ENCODE measurements at places on chromosomes 13 and 19.

- DNase-seq, result no peak
Measured at GRCh38 chr19:44303320-44303719, 1.5 kb downstream of the ZNF235 start.

DNA sequence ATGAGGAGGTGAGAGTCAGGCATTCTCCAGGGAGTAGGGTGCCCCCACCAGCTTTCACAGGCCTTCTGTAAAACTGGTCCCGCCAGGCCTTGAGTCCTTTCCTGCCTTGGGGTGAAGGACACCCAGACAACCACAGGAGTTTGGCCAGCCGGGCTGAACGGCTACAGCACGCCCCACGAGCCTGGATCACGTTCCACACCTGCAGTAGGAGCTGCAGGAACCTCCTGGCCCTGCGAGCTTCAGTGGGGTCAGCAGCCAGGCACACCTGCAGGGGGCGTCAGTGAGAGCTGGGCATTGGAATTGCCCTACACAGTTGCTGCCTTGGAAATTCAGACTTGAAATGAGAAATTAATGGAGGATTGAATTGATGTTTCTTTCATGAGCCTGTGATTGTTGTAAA lies 45.7 kb downstream of the COL4A2 start:
- no peak for DNase-seq

GRCh38 chr19:3454656-3455392 lies 25.5 kb downstream of the SMIM24 start:
- DNase-seq, result no peak

- DNase-seq, result no peak
Measured at GRCh38 chr13:111919286-111919685, 147.7 kb upstream of the SOX1 start.

- no peak for DNase-seq
Measured at GRCh38 chr19:34985249-34986022, 14.7 kb upstream of the GRAMD1A start.

DNA sequence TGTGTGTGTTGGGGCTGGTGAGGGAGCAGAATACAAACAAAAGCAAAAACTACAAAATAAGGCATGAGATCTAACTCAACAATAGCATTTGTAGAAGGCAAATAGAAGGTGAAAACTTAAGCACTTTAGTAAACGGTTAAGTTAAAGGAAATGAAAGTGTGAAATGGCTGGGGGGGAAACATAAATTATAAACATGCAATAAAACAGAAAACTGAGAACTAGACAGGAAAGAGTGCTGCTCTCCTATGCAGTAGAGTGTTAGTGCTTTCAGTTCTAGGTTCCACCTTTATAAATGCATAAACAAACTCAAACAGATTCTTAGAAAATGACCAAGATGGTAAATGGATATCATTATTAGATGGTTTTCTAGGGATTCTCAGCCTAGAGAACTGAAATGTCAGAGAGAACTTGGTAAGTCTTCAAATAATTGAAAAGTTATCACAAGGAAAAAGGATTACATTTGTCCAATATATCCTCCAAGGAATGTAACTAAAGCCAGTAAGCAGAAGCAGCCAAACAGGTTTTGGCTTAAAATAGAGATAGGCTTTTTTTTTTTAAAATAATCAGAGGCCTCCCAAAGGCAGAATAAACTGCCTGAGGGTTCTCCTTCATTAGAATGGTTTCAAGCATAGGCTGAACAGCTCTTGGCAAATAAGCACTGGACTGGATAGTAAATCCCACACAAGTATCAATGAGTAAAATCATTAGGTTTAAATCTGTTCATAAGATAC lies 23.3 kb downstream of the RBM26 start:
- DNase-seq, result no peak

DNA sequence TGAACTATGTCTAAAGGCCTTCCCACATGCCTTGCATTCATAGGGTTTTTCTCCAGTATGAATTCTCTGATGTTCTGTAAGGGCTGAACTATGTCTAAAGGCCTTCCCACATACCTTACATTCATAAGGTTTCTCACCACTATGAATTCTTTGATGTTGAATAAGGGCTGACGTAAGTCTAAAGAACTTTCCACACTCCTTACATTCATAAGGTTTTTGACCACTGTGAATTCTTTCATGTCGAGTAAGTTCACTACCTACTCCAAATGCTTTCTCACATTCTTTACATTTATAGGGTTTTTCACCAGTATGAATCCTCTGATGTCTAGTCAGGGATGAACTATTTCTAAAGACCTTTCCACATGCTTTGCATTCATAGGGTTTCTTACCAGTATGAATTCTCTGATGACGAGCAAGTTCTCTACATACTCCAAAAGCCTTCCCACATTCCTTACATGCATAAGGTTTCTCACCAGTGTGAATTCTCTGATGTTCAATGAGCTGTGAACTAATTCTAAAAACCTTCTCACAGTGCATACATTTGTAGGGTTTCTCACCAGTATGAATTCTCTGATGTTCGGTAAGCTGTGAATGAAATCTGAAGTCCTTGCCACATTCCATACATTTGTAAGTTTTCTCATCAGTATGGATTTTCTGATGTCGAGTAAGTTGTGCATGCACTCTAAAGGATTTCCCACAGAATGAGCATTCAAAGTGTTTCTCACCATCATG lies 19.1 kb upstream of the ZNF260 start:
- no peak for DNase-seq

GRCh38 chr13:36882829-36883390 lies 37.1 kb downstream of the SMAD9 start:
- DNase-seq, result no peak

- DNase-seq, result no peak
Measured at GRCh38 chr19:5093948-5094718, 125.2 kb downstream of the KDM4B start.

- DNase-seq, result no peak
Measured at GRCh38 chr13:100673376-100673712, 1.3 kb downstream of the TMTC4 start.

- DNase-seq, result no peak
Measured at GRCh38 chr13:33757713-33758112, 60.2 kb upstream of the RFC3 start.

GRCh38 chr19:4639531-4640246 lies 373 bp downstream of the TNFAIP8L1 start:
- no peak for DNase-seq

DNA sequence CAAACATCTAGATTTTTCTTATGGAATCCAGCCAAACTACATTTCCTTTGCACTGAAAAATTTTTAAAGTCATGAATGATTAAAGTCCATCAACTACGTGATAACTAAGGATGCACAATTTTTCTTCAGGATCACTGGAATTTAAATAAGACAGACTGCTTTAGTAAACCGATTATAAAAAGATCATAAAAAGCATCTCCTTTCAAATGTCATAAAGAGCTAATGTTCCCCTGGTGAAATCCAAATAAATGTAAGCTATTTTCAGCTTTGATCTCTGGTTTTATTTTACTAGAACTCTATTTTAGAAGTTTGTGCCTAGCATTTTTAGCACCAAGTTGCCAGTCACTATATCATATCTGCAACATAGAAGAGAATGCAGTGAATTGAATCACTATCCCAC lies 460.8 kb downstream of the RFC3 start:
- DNase-seq, result no peak

DNA sequence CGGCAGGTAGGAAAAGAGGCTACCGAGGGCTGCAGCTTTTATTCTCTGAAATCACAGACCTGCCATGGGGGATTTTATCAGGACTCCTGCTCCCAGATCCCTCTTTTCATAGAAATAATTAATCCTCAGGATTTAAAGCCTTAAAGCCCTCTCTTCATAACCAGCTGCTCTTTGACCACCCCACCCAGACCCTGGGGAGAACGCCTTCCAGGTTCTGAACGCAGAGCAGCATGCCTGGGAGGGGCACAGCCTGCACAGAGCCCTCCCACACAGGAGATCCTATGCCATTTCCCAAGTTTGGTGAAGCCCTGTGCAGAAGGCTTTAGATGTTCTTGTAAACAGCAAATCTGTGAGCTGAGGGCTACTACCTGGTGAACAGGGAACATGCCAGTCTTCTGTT lies 91.1 kb downstream of the STOML3 start:
- DNase-seq, result no peak

- DNase-seq, result no peak
Measured at GRCh38 chr13:60629158-60629557, 232.1 kb downstream of the TDRD3 start.

GRCh38 chr13:76663592-76664335 lies 222.4 kb downstream of the KCTD12 start:
- no peak for DNase-seq

DNA sequence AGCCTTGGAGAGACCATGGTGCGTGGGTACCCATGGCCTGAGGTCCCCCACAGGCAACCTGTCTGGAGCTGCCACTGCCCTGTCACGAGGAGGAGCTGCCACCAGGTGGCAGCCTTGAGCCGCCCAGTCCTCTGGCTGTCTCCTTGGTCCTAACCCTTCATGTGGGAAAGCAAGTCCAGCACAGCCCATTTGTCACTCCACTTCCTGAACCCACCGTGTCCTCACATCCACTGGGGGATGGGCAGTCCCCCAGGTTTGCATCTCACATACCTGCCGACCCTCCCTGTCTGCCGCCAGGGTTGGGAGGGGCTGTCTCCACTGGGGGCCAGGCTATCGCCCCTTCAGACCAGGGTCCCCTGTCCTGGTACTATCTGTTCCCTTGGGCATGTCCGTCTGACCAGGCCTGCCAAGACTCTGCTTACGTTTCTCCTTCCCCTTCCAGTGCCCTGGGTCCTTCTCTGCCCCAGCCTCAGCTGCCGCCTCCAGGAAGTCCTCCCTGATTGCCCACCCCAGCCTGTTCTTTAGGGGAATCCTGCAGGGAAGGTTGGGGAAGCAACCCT lies 4.5 kb downstream of the FAM174C start:
- DNase-seq, result peak; percentile 68

DNA sequence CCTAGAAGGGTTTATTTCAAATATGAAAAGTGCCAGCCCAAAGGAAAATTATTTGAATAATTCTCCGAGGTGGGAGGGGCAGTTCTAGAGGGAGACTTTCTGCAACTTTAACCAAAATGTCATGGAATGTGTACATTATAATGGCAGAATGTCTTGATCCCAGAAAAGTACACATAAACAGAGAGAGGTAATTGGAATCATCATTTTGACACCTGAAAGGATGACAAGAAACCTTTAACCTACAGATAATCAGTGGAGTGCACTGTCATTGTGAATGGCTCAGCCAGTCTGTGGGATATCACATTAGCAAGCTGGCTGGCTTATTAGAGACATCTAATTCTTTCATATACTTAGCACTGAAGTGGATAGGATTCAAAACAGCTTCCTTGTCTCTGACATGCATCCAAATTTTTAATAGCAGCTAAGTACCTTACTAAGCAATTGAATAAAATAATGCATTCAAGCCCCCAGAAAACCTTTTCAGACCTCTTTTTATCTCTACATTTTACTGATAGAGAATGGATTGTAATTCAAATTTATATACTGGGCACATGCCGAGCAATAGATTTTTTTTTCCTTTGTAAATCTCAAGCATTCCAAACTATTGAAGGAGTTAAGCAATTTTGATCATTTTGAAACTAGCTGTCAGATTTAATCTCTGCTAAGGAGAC lies 468.6 kb downstream of the COG6 start:
- no peak for DNase-seq

- DNase-seq, result no peak
Measured at GRCh38 chr13:26061256-26061655, 9.4 kb upstream of the SHISA2 start.

DNA sequence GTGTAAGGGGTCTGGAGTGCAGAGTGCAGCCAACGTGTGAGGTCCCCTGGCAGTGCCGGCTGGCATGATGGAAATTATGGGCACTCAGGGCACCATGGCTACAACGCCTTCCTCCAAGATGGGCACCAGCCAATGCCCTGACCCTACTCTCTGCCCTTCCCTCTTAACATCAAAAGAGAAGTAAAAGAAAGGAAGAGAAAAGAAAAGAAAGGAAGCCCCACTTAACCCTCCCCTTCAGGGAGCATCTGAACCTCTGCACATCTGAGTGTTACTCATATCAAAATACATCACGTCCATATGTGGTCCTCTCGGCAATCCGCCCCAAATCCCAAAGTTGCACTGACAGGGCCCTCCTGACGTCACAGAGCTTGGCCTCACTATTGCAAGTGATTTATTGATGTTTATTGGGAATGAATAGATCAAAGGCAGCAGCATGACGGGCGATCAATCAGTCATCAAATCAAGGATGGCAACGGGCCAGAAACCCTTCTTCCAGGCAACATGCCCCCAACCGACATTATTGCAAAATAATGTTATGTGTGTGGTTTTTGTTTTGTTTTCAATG lies 1.3 kb downstream of the TSHZ3 start:
- no peak for DNase-seq

DNA sequence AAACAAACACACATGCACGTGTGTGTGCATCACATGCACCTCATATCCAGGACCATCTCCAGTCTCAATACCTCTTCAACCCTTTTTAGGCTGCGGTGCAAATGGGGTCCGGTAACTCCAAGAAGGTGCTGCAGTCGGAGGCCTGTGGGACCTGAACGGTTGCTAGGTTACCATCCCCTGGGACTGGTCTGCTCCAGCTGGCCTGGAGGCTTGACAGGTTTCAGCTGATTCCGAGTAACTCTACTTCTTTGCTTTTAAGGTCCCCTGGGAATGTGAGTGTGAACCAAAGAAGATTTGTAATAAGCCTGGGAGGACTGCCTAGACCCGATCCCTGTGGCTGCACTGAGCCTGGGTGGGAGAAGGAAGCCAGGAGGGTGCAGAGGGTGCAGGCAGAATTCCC lies 117.5 kb downstream of the CCNA1 start:
- DNase-seq, result peak; percentile 6

GRCh38 chr13:59684105-59684504 lies 479.6 kb downstream of the DIAPH3 start:
- no peak for DNase-seq

- DNase-seq, result no peak
Measured at GRCh38 chr13:48094404-48094780, 512 bp downstream of the MED4 start.

DNA sequence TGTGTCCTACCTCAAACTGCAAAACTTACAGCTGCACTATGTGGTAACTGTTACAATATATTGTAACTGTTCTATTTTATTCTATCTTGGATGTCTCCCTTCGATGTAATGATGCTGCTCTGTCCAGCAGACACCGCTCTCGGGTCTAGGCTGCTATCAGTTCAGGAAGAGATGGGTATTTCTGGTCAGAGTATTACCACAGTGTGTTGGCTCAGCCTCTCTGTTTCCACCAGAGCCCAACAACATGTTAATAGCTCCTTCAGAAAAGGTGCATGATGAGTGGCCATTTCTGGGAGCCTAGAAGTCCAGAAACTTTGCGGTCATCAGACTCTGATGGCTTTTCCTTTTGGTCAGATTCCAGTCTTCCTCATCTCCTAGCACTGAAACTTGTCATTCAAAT lies 35.9 kb upstream of the IGFL1 start:
- DNase-seq, result no peak

- DNase-seq, result no peak
Measured at GRCh38 chr13:76641056-76641455, 245.1 kb downstream of the KCTD12 start.

GRCh38 chr19:246551-246950 lies 44.7 kb downstream of the PLPP2 start:
- DNase-seq, result no peak

DNA sequence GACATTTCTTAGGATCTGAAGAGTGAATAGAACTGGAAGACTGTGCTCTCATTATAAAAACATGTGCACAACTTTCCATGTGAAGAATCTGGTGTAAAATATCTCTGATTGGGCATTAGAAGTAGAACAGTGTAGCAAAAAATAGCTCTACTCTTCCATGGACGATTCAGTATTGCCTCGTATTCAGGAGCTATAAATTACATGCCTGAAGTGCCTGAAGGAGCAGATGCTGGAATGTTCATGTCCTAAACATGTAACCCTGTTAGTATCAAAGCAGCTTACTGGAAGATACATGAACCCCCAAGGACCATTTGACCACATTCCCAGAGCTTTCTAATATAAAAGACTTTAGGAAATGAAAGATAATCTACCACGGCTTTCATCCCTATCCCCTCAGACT lies 528.9 kb downstream of the DACH1 start:
- no peak for DNase-seq

Data from COR-L47 (cell line).